ENCODE measurements at places on chromosomes 7 and 10.

DNA sequence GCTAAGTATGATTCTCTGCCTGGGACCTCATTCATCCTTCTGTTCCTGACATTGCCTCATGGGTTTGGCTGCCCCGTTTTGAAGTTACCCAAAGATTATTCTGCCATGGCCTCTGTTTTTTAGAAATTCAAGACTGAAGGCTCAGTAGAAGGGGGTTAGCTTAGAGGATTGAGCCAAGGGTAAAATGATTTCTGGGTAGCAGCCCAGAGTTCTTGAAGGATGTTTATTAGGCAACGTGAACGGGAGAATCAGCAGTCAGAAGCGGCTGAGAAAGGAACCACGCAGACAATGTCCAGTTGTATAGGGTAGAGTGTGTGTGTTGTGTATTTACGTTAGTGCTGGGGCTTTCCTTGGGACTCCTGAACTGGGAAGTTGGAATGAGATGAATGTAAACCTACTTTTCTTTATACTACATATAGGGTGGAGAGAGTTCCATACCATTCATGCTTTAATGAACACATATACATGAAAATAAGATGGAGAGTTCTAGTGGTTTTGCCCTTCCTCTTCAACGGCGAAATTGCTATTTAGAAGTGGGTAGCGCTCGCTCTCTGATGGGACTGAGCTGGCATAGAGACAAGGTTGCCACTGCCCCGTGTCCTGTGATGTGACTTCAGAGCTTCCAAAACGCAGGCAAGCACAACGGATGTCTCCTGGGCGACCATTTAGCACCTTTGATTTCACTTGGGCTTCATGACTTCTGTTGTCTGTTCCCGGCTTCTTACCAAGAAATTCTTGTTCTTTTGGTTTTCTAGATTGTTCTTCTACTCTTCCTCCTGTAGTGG, 35.0 kb upstream of the IL15RA start:
- no peak for DNase-seq

- DNase-seq: no peak
These were observed 191.3 kb upstream of the RHOBTB1 start for GRCh38 chr10:61135276-61135721.

DNA sequence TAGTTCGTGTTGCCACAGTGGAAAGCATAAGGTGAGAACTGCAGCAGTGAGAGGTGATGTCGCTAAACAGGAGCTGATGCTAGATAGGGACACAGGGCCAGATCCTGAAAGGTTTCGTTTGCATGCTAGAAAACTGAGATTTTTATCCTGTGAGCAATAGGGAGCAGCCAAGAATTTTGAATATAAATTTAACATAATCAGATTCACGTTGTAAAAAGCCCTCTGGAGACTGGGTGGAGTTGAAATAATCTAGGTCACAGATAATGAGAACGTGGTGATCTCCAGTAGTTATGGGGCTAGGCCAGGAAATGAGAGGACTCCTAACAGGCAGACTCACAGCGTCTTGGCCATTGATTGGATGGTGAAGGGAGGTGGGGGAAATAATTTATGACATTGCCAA, 92.1 kb upstream of the IMMP2L start:
- DNase-seq: no peak

GRCh38 chr10:97243836-97244235, 48.6 kb downstream of the ARHGAP19 start:
- DNase-seq: no peak

- DNase-seq: no peak
These were observed 136.7 kb downstream of the EGFR start for GRCh38 chr7:55155351-55156117.

DNA sequence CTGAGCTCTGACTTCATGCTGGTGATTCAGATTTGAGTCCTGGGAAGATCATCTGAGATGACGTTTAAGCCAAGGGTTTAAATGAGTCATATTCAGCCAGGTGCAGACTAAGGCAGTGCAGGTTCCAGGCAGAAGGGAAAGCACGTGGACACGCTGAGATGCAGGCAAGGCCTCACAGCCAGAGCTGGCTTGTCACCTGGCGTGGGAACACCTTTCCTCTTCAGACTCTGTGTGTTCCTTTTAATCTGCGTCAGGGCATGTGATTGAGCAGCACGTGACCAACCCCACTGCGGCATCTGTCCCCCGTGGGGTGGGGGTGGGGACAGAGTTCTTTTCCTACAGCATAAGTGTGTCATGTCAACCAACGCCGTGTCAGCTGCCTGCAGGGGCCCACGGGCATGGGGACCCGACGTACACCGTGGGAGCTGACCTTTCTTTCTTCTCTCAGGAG, 10.7 kb upstream of the IDI2 start:
- no peak for DNase-seq

DNA sequence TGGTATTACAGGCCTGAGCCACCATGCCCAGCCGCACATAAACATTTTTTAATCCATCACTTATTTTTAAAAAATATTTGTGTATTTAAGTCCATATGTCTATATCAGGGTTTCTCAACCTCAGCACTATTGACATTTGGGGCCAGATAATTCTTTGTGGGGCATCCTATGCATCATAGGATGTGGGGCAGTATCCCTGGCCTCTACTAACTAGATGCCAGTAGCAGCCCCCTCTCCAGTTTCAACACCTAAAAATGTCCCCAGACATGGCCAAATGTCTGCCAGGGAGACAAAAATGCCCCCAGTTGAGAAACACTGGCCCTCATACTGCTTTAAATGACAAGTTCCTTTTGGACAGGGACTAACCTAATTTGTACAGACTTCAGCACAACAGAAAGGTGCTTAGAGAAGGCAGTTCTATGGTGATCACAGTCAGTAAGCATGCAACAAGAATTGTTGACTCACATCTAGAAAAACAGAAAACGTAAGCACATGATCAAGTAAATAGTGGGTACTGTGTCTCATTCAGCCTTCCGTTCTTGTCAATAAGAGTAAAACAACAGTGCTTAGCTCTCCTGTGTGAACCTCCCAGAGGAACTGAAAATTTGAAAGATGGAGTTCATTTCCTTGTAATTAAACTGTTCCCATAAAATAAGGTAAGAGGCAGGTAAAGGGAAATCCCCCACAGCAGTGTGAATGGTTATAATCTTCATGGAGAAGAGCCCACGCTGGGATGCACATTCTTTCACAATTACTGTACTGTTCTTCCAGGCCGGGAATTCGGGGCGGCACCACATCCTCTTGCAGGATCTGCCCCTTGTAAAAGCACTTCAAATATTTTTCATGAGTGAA, 17.3 kb upstream of the ADRB1 start:
- DNase-seq: peak; percentile 82

DNA sequence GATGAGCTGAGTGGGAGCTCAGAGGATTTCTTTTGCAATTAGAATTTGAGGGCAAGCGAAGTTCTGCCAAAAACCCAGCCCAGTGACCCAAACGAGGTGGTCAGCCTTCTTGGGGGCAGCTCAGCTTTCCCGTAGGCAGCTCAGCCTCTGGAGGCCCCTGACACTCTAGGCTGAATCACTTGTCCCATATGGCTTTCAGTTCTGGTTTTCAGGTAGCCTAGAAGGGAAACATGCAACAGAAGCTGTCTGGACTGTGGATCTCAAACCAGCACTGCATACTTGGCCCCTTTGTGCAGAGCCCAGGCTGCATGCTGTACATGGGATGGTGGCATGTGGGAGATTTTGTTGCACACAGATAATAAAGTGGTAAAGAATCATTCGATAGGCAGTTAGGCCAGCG, 322.8 kb downstream of the ANKRD30A start:
- DNase-seq: no peak

GRCh38 chr7:6422926-6423632, 24.7 kb downstream of the DAGLB start:
- no peak for DNase-seq

- DNase-seq: no peak
These were observed 138.0 kb upstream of the NPS start for GRCh38 chr10:127411062-127411461.

- no peak for DNase-seq
These were observed 1075.4 kb upstream of the POT1 start for GRCh38 chr7:126005064-126005463.

DNA sequence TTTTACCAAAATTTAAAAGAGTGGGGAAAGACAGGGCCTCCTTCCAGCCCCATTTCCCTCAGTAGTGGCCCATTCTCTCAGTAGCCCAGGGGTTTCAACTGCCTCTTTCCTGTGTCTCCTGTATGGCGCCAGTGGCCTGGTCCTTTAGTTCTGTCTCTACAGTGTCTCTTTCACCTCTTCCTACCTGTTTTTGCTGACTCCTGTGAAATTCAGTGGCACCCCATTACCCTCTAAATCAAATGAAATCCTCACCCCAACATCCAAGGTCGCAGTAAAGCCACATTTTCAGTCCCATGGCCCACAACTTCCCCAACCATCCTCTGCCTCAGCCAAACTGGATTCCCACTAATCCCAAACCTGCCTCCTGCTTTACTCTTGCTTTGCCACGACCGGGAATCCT, 200.7 kb downstream of the IPMK start:
- DNase-seq: no peak

- DNase-seq: peak; percentile 72
These were observed 115.5 kb upstream of the ZMIZ1 start for GRCh38 chr10:78953113-78953798.

- DNase-seq: no peak
These were observed 72.0 kb upstream of the VKORC1L1 start for GRCh38 chr7:65800890-65801341.

GRCh38 chr10:49194212-49194920, 6.2 kb upstream of the TMEM273 start:
- DNase-seq: no peak

- DNase-seq: no peak
These were observed 561.2 kb upstream of the MKI67 start for GRCh38 chr10:128687408-128687807.

DNA sequence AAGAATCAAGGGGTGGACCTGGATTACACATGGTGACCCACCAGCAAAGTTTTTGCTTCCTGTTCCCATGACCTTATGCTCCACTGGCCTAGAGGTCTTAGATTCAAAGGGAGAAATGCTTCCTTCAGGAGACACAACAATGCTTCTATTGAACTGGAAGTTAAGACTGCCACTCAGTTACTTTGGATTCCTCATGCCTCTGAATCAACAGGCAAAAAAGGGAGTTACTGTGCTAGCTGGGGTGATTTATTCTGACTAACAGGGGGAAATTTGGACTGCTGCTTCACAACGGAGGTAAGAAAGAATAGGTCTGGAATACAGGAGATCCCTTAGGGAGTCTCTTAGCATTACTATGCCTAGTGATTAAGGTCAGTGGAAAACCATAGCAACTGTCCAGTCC, 10.3 kb downstream of the TMEM229A start:
- DNase-seq: no peak

- no peak for DNase-seq
These were observed 163.8 kb downstream of the UBE2H start for GRCh38 chr7:129789000-129789399.

DNA sequence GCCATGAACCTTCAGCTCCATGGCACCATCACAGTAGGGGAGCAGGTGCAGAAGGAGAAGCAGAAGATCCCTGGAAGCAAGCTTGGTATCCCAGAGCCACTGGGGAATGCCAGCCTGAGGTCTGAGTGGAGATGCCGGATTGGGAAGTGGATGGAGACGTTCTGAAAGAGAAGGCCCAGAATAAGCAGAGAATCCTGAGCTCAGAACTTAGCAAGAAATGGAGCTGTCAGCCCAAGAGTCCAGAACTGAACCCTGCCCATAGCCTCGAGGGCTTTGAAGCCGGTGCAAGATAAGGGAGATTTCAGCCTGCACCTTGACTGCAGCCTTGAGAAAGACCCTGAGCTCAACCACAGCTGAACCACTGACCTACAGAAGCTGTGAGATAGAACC, 13.9 kb upstream of the GDF10 start:
- no peak for DNase-seq

DNA sequence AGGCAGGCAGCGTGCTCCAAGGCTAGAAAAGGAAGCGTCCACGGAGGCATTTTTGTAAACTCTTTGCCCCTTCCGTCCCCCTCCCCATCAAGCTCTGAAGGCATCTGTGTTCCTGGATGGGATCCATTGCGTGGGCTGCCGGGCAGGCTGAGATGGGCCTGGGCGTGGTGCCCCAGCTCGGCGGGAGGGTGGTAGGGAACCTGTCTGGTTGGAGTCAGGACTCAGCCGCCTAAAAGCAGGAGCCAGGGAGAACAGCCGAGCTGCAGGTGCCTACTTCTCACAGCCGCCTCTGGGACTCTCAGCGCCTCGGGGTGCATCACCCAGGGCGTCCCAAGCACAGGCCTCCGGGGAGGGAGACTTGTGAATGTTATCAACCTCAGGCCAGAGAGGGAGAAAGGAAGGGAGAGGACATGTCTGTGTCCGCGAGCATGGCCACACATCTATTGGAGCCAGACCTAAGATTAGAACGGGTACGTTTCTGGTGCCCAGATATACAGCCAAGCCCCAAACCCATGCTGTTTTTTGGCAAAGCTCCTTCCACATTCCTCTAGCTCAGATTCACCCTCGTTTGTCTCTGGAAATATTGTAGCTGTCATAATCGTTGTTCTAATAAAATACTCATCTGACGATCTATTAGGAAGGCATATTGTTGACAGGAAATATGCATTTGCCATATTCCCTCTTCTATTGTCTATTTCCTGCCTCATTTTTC, 48.6 kb upstream of the CTBP2 start:
- peak; percentile 9 for DNase-seq

GRCh38 chr10:58278274-58278961, 9.5 kb downstream of the CISD1 start:
- DNase-seq: no peak

DNA sequence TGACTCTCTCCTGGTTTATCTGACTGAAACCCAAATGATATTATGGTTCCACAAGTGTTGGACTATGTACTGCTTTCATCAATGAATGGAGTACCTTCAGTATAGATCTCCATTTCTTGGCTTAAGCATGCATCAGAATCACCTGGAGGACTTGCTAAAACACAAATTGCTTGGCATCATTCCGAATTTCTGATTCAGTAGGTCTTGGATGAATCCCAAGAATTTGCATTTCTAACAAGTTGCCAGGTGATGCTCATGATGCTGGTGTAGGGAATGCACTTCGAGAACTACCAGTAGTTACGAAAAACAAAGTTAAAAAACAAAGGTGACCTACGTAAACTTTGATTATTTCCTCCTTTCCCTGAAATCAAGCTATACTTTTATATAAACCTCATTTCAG, 119.0 kb upstream of the FEZF1 start:
- no peak for DNase-seq

GRCh38 chr10:121598263-121599249, at the start of gene FGFR2:
Gene FGFR2 (minus strand): TSS chr10:121598444. CDS start chr10:121593817, 4,627 bp downstream.
- DNase-seq: peak; percentile 78

DNA sequence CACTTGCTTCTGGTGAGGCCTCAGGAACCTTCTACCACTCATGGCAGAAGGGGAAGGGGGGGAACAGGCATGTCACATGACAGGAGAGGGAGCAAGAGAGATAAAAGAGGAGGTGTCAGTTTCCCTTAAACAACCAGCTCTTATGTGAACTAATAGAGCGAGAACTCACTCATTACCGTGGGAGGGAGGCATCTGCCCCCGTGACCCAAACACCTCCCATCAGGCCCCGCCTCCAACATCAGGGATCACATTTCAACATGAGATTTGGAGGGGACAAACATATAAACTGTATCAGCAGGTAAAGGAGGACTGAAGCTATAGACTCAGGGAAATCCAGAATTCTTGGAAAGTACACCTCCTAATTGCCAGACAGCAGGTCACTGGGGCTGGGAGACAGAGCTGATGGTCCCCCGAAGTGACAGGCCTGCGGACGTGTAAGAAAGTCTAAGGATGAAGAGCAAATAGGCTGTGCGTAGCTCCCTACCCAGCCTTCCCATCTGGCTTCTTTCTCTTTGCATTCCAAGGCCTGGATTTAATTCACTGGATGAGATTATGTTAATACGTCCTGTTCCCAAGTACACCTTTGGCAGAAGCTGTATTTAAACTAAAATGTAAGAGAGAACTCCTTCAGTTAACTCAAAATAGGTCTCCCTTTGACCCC, 186.7 kb upstream of the LYZL2 start:
- no peak for DNase-seq

GRCh38 chr10:71308244-71308643, 10.8 kb upstream of the SLC29A3 start:
- DNase-seq: no peak
